ENCODE measurements at places on chromosomes 11 and 22. TPM values are rescaled to one million over a fixed set of nuclear protein-coding genes. Genes with fewer than 3 reads are reported as not detected.
A peak's percentile ranks its signal among the peaks of the same experiment; 100 is the strongest.

Gene ST14
- total RNA-seq: not detected

- H3K4me3 ChIP-seq: no peak overlapping the region
- H3K4me1 ChIP-seq: peaks cover 16% of the 10 kb centered on the region
- no peak for DNase-seq
- H3K27ac ChIP-seq: no peak overlapping the region
- H3K27me3 ChIP-seq: no peaks in the 10 kb centered on the region
Observed at GRCh38 chr11:117219001-117219400, 12.9 kb downstream of the PCSK7 start.

GRCh38 chr11:68776442-68777235 lies 25.3 kb upstream of the TESMIN start:
- no peak overlapping the region for H3K4me3 ChIP-seq
- H3K36me3 ChIP-seq: peaks cover 15% of the 10 kb centered on the region
- peaks cover 11% of the 10 kb centered on the region for H3K4me1 ChIP-seq
- H3K27ac ChIP-seq: no peak overlapping the region

DNA sequence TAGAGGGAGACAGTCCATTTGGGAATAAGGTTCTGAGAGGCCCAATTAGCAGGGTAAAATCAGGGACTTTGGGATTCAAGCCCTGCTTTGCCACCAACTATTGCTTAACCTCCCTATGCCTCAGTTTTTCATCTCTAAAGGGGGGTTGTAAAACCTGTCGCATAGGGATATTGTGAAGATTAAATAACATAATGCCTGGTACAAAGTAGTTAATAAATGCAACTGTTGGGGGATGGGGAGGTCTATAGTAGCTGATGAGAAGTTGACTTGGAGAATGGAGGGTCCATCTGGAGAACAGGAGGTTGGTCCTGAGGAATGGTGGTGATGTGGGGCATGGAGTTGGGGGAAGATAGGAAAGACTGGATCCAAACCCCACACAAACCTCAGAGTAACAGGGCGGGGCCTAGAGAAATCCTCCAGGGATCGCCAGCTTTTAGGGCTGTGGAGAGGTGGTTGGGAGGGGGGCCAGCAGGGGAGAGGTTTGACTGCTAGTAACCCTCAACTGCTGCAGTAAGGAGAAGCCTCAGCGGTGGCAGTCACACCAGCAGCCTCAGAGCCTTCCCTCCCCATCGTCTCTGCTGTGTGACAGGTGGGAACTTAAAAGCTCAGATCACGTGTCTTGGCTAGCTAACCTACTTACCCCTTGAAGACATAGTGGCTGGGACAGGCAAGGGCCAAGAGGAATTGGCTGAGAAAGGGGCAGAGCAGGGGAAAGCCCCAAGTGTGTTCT lies 1.1 kb upstream of the ABCG4 start:
- H3K4me3 ChIP-seq: peak overlapping the region; percentile 64
- DNase-seq: no peak
- peaks cover 63% of the 10 kb centered on the region for H3K27me3 ChIP-seq
- H3K27ac ChIP-seq: no peak overlapping the region
- no peaks in the 10 kb centered on the region for H3K36me3 ChIP-seq
- peaks cover 13% of the 10 kb centered on the region for H3K4me1 ChIP-seq

- H3K27me3 ChIP-seq: no peaks in the 10 kb centered on the region
- no peak for DNase-seq
- no peak overlapping the region for H3K4me3 ChIP-seq
Observed at GRCh38 chr11:106468086-106468485, 390.6 kb downstream of the AASDHPPT start.

DNA sequence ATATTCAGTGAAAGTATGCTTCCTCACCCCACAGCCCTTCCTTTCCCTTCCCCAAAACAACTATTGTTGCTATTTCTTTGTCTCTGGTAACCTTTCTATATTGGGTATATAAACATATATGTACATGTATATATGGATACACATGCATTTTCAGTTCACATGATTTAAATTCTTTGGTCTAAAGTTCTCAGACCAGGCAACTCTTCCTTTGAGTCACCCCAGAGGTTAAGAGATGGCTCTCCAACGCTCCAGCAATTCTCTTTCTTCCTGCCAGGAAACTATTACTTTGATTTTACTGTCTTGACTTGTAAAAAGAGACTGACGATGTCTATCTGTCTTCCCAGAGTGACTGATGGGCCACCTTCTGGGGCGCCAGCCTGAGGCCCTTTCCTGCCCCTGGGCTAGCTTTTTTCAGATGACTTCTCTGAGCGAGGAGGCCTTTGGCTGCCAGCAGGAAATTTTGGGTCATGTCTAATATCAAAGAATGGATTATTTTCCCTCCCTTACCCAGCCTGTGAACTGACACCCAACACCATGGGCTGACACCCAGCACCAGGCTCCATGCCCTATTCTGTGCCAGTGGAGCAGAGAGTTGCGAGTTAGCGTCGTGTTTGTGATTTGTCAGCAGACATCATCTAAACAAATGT lies 14.4 kb upstream of the ST3GAL4 start:
- H3K27me3 ChIP-seq: no peaks in the 10 kb centered on the region
- no peak for DNase-seq
- peaks cover 32% of the 10 kb centered on the region for H3K4me1 ChIP-seq
- peaks cover 26% of the 10 kb centered on the region for H3K36me3 ChIP-seq
- H3K27ac ChIP-seq: peak overlapping the region; percentile 53

DNA sequence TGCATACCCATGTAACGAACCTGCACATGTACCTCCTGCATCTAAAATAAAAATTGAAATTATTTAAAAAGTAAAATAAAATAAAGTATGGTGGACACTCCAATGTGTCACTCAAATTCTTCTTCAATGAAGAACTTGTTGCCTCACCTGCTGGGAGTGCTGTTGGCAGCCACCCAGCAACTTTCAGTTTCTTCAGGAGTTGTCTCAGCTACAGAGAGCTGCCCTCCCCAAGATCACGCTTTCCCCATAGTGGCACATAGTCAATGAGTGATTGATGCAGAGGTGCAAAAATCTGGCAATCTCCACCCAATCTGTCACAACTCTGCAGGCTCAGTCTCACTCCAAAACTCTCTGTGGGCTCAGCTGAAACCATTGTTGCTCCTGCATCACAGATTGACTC lies 92.3 kb upstream of the C11orf87 start:
- no peak overlapping the region for H3K4me3 ChIP-seq
- DNase-seq: no peak
- no peak overlapping the region for H3K27ac ChIP-seq

Gene C1QTNF4
- not detected for total RNA-seq

Gene OOSP3
- not detected for total RNA-seq

Gene FOLR3
- total RNA-seq: not detected

Gene MS4A12
- not detected for total RNA-seq

- no peaks in the 10 kb centered on the region for H3K36me3 ChIP-seq
- H3K27ac ChIP-seq: no peak overlapping the region
- DNase-seq: no peak
- H3K4me3 ChIP-seq: no peak overlapping the region
Observed at GRCh38 chr11:31964181-31964580, 126.7 kb upstream of the RCN1 start.

DNA sequence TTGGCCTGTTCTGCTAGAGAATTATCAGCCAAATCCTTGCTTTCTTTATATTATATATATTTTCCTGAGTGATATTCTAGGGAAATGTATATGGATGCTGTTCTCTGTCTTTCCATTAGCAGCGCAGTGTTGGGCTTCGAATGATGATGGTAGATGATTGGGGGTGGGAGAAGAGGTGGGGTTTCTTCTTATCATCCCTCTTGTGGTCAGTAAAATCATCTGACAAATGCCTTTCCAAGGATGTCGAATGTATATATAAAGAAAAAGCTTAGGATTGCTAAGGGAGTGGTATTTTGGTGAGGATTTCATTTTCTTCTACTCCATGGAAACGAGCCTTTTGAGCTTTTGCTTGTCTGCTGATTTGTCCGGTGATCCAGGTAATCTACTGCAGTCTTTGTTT lies 48.9 kb downstream of the ARHGEF12 start:
- peaks cover 29% of the 10 kb centered on the region for H3K27me3 ChIP-seq
- no peak for DNase-seq
- H3K27ac ChIP-seq: no peak overlapping the region
- H3K4me1 ChIP-seq: no peaks in the 10 kb centered on the region

Gene MIAT
- total RNA-seq: 37.9 TPM

Gene ENTHD1
- 0.20 TPM for total RNA-seq

GRCh38 chr11:44876906-44877305 lies 73.8 kb downstream of the TP53I11 start:
- H3K27me3 ChIP-seq: peaks cover 7% of the 10 kb centered on the region
- H3K27ac ChIP-seq: no peak overlapping the region
- DNase-seq: no peak
- H3K4me1 ChIP-seq: no peaks in the 10 kb centered on the region
- H3K4me3 ChIP-seq: no peak overlapping the region
- H3K36me3 ChIP-seq: no peaks in the 10 kb centered on the region

DNA sequence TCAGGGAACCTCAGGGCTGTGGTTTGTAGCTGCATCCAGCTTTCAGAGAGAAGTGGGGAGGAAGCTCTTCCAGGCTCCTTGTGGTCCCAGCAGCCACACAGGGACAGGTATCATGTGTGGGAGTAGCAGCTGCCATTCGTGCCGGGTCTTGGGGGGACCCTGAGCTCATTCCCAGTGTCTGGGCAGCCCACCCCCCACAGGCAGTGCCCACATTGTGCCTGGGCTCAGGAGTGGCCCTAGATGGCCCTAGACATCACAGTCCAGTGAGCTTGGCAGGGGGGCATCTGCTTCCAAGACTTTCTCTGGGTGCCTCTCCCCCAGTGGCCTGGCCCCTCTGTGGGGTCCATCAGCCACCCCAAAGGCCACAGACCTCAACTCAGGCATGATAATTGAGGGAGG lies 619.7 kb downstream of the BRD1 start:
- no peak overlapping the region for H3K4me3 ChIP-seq
- H3K36me3 ChIP-seq: no peaks in the 10 kb centered on the region
- H3K4me1 ChIP-seq: no peaks in the 10 kb centered on the region
- no peak for DNase-seq

Gene MAPK12
- 19.0 TPM for total RNA-seq

GRCh38 chr11:120086651-120087050 lies 51.3 kb downstream of the TRIM29 start:
- no peaks in the 10 kb centered on the region for H3K4me1 ChIP-seq
- H3K4me3 ChIP-seq: no peak overlapping the region
- peaks cover 3% of the 10 kb centered on the region for H3K36me3 ChIP-seq

Gene CASP5
- not detected for total RNA-seq

- H3K4me1 ChIP-seq: peaks cover 12% of the 10 kb centered on the region
- DNase-seq: no peak
- H3K36me3 ChIP-seq: peaks cover 9% of the 10 kb centered on the region
Observed at GRCh38 chr11:65214212-65214845, 32.6 kb downstream of the CAPN1 start.

DNA sequence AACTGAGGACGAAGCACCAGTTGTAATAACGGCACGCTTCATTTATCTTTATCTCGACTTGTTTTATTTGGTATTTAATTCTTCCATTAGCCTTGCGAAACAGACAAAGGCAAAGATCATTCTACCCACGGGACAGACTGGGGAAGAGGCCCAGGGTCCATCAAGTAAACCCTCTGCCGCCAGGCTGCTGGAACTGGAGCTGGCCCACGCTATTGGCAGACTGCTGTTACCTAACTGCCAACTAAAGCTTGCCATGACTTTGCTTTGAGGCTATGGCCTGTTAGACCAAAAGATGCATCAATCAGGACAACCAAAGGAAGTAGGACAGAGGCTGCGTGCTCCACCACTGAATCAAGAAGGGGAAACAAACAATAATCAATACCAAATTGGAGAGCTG lies 780 bp upstream of the TMEM218 start:
- H3K4me1 ChIP-seq: peaks cover 17% of the 10 kb centered on the region

Data from activated T-helper 1 cell treated with anti-CD3 and anti-CD28 coated beads, Interleukin-12 subunit alpha, Interleukin-12 subunit beta, Interleukin-2, Interleukin-4 antibody, amounts not matched to agents 30 ng/mL and 10 ng/mL and 1 ng/mL, durations not matched to agents 14 hours and 24 hours and 36 hours (primary cell).